ENCODE measurements at places on chromosomes 6 and 20.

- no peak for DNase-seq
Measured at GRCh38 chr6:6230286-6230685, 90.2 kb downstream of the F13A1 start.

DNA sequence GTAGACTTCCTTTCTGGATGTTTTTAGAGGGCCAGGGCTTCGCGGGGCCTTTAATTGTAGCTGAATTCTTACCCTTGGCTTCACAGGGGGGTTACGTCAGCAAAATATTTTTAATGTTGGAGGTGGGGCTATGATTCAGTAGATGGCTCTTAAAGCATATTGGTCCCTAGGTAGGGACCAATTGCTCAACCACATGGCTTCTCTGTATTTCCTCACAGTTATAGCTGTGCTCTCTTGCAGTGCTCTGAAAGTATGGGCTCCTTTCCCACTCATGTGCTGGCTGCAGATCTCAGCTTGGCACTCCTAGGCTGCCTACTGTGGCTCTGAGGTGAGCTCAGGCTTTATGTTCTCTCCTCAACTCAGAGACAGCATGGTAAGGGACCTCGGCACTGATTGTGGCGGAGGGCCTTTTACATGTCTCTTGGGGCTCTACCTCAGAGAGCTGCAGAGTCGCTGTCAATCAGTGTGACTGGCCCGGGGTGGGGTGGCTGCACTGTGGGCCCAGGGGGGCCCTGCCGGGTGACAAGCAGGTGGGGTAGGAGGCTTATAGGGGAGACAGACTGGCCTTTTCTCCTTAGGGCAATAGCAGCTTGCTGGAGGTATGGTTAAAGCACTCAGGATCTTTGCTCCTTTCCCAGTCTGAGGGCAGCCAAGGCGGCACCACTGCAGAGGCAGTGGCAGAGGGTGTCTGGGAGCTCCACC is 318.0 kb downstream of the DOK5 start:
- DNase-seq: no peak

DNA sequence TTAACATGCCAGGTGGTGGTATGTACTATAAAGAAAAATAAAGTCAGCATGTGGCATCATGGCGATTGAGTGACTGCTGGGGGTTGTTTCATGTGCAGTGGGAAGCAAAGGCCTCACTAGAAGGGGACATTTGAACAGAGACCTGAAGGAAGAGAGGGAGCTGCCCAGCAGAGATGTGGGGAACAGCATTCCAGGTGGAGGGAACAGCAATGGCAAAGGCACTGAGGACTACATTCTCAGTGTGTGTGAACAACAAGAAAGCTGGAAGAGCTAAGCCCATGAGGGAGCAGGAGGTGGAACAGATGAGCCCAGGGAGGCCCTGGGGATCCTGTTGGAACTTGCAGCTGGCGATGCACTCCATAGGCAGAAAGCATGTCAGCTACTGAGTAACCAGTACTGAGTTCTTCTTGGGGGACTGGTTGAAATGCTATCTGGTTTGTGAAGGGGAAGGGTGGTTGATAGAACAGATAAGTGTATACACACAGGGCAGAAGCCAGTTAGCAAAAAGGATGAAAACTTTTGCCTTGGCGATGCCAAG is 29.2 kb downstream of the NOX3 start:
- no peak for DNase-seq

DNA sequence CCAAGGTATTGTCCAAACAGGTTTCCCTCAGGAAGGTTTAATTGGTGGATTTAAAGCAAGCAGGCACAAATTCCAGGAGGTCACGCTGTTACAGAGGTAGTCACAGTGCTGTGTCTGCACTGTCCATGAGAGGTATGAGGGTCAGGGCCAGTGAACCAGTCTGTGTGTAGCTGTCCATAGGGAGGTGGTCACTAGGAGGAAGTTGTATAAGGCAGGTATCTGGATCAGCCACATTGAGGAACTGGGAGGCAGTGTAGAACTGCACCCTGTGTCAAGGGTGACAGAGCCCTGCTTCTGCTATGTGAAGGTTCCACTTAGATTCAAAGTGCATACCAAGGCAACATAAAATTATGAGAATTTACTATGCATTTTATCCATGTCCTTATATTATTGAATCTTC is 73.3 kb downstream of the MAP3K4 start:
- DNase-seq: no peak

DNA sequence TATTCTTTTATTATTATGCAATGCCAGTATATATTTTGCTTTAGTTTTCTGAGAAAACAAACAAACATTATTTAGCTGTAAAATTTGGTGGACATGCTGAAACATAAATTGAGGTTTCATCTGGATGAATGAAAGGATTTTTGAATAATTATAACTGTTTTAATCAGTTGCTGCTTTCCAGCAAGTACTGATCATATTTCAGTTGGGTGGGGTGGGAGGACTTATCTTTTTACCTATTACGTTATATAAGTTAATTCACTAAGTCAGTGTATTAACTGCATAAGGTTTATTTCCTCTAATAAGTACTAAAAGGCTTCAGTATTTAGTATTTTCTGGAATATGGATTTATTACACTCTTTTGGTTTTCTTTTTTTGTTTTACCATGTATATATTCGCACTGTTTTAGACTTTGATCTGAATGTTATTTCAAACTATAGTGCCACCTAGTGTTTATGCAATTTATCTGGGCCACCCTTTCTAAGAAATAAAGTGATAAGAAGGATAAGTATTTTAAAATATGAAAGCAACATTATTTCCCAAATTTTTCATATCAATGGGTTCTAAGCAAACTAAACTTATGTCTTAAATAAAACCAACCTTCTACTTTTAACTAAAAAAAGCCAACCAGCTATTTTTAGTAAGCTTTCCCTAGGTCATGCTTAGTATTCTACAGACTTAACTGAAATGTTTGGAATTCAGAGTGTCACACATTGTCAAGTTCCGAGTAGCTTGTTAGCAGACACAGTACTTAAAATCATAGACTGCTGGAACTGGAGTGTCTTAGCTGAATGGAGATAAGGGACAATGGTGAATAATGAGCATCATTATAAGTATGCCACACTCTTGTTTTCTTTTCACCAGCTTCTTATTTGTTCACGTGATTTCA is 105.4 kb upstream of the MCHR2 start:
- DNase-seq: no peak

DNA sequence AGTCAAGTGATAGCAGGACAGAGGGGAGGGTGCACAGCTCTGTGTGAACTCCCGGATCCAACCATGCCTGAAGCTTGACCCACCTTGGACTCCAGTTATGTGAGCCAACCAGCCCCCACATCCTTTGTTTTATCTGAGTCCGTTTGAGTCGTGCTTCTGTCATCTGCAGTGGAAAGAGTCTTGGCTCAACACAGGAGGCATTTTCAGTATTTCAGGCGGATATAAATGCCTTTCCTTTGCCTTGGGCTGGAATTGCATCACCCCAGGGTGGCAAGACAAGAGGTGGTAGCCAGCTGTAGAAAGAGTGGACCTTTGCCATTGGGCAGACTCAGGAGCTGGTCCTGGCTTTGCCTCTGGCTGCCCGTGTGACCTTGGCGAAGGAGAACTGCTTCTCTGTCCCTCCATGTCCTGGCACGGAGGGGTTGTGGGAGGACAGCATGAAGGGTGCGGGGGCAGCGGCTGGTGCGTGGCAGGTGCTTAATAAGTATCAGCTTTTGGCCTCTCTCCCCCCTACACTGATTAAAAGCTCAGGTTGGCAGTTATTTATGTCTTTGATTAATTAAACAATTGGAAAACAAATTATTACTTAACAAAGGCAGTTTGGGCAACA is 42.6 kb upstream of the APCDD1L start:
- no peak for DNase-seq

- DNase-seq: no peak
Measured at GRCh38 chr6:70811788-70812187, 144.1 kb downstream of the SMAP1 start.

All from cerebellar nuclear complex (tissue), 1 donor.